ENCODE measurements at places on chromosomes 7 and 10.

GRCh38 chr10:4532467-4532866, 293.5 kb upstream of the AKR1E2 start:
- no peak for DNase-seq

DNA sequence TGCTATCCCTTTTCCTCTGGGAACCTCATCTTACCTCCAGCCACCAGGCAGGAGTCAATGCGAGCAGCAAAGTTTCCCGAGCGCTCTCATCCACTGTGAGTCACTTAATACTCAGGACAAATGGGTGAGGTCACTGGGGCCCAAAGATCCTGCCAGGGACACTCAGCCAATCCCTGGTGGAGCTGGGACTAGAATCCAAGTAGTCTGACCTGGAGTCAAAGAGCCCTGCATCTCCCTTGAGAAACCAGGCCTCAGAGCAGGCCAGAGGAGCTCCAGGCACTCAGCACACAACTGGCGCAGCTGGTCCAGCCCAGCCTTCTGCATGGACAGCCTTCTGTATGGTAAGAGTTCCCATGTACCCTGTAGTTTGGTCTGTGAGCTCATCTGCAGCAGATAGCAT, 142.3 kb downstream of the MAPK8 start:
- no peak for DNase-seq

- no peak for DNase-seq
Observed at GRCh38 chr7:15845461-15845860, 159.0 kb upstream of the MEOX2 start.

DNA sequence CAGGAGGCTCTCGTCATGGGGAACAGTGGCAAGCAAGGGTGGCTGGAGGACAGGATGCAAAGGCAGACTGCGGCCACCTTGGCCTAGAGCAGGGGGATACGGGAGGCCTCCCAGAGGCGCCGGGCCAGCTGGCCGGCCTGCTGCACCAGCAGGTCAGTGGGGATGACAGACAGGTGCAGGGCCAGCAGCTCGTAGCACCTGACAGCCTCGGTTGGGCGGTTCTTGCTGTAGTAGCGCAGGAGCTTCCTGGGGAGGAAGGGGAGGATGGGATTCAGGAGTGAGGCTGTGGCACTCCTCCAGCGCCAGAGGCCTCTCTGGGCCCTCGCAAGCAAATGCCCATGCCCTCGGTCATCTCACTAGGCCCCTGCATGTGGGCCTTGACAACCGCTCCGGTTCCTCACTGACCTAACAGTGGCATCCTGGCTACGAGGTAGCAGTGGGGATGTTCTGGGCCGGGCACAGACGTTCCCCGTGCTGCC, 2.5 kb upstream of the PYROXD2 start:
- no peak for DNase-seq

DNA sequence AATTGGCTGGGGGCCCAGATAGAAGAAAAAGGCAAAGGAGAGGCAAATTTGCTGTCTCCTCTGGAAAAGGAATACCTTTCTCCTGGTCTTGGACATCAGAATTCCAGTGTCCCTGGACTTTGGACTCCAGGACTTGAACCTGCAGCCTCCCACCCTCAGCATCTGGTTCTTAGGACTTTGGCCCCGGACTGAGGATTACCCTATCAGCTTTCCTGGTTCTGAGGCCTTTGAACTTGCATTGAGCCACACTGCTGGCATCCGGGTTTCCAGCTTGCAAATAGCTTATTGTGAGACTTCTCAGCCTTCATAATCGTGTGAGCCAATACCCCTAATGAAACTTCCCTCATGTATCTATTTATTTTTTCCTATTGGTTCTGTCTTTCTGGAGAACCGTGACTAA, 68.3 kb downstream of the DNAH11 start:
- DNase-seq: no peak

DNA sequence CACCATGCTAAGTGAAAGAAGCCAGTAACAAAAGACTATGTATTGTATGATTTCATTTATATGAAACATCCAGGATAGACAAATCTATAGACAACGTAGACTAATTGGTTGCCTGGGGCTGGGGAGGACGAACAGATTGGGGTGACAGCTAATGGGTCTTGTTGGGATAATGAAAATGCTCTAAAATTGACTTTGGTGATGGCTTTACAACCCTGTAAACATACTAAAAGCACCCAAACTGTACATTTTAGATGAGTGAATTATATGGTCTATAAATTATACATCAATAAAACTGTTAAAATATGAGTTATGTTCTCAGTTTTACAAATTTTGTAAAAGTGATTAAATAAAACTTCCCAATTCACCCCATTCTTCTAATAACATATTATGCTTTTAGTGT, 261.5 kb downstream of the ELMO1 start:
- DNase-seq: no peak

DNA sequence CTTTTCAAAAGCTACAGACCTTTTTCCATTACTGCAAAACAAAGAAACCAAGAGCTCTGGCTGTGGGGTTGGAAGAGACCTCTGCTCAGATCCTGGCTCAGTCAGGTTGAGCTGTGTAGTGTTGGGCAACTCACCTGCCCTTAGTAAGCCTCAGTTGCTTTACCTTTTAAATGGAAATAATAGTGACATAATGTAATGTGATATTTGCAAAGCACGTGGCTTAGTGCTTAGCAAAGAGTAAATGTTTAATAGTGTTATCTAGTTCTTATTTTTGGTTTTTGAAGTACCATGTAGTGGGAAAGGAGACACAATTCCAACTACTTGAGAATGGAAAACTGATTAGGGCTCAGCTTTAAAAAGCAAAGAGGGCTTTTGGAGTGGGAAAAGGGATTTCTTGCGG, 100.2 kb downstream of the SVIL start:
- DNase-seq: no peak
